HepG2 (cell line): ENCODE measurements at places on chromosomes 12 and 14. TPM values are rescaled to one million over a fixed set of nuclear protein-coding genes. Genes with fewer than 3 reads are reported as not detected.

Gene SDR9C7
- not detected in 2 replicates for total RNA-seq

Gene FOXG1
- not detected in 2 replicates for total RNA-seq

Gene DLGAP5
- total RNA-seq: 55.8 and 80.1 TPM in 2 replicates

Gene KRT73
- total RNA-seq: not detected in 2 replicates

Gene OSBPL8
- 33.9 and 63.9 TPM in 2 replicates for total RNA-seq

Gene KRT6C
- not detected in 2 replicates for total RNA-seq

Gene MYF6
- not detected in 2 replicates for total RNA-seq

Gene AICDA
- total RNA-seq: not detected in 2 replicates

GRCh38 chr12:48352157-48352760 is 1.5 kb upstream of the ZNF641 start:
- 0 out of 3 replicates have a peak, but pooled peaks cover 6% of the 10 kb centered on the region for H3K36me3 ChIP-seq
- no peak overlapping the region for H3K27ac ChIP-seq
- H3K4me3 ChIP-seq: no peak overlapping the region

GRCh38 chr14:22713631-22713950 is 52.9 kb upstream of the OXA1L start:
- no peak for DNase-seq
- no peaks in the 10 kb centered on the region for H3K27me3 ChIP-seq
- H3K36me3 ChIP-seq: no peaks in the 10 kb centered on the region
- H3K4me1 ChIP-seq: peaks cover 13% of the 10 kb centered on the region
- H3K4me3 ChIP-seq: peak overlapping the region; percentile 14

- H3K4me1 ChIP-seq: no peaks in the 10 kb centered on the region; the same call in 1 of the 2 replicates
- H3K4me3 ChIP-seq: no peak overlapping the region
- H3K27me3 ChIP-seq: no peaks in the 10 kb centered on the region
- DNase-seq: no peak
Measured at GRCh38 chr12:62772416-62772955, 162.5 kb downstream of the PPM1H start.

- peaks cover 39% of the 10 kb centered on the region for H3K4me1 ChIP-seq
- H3K4me3 ChIP-seq: no peak overlapping the region
- no peaks in the 10 kb centered on the region for H3K27me3 ChIP-seq
- no peak for DNase-seq
- no peak overlapping the region for H3K27ac ChIP-seq
- H3K36me3 ChIP-seq: no peaks in the 10 kb centered on the region
Measured at GRCh38 chr14:71399057-71399487, 491.8 kb downstream of the PCNX1 start.

DNA sequence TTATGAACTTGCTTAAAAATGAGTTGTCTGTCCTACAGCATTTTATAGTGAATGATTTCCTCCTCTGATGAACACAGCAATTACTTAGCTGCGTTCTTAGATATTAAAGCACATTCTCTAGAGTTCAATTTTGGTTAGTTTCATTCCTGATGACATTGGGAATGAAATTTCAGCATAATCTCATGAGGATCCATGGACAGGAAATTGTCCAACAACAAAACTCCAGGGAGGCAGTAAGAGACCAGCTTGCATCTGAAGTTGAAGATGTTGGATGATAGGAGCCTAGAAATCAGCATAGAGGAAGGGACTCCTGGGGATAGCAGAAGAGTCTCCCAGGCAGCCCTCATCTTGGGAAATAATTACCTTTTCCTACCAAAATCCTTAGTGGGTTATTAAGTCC is 128.7 kb upstream of the RAP1B start:
- no peaks in the 10 kb centered on the region for H3K27me3 ChIP-seq
- no peaks in the 10 kb centered on the region for H3K36me3 ChIP-seq
- DNase-seq: no peak
- no peak overlapping the region for H3K27ac ChIP-seq
- H3K4me1 ChIP-seq: no peaks in the 10 kb centered on the region

DNA sequence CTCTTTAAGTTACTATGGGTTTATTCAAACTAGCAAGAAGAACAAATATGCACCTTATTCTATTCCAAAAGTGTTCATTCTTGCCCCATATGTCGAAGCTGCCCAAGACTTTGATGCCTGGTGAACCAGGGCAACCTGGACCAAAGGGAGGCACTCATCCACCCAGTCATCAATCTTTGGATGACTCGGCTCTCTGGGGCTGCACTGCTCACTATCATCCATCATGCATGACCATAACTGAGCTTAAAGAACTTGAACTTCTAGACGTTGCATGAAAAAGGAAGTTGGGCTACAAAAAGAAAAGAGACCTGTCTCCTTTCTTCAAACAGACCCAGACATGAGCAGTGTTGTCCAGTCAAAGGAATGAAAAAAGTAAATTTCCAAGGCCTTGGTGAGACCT is 1.2 kb downstream of the KRT4 start:
- H3K4me3 ChIP-seq: no peak overlapping the region
- H3K27ac ChIP-seq: no peak overlapping the region
- H3K27me3 ChIP-seq: peaks cover 1% of the 10 kb centered on the region
- no peaks in the 10 kb centered on the region for H3K4me1 ChIP-seq
- no peaks in the 10 kb centered on the region for H3K36me3 ChIP-seq
- no peak for DNase-seq

- DNase-seq: no peak
- no peaks in the 10 kb centered on the region for H3K4me1 ChIP-seq
- H3K36me3 ChIP-seq: no peaks in the 10 kb centered on the region
- no peak overlapping the region for H3K27ac ChIP-seq
Measured at GRCh38 chr14:29220566-29220965, 454.0 kb downstream of the FOXG1 start.

- no peak overlapping the region for H3K27ac ChIP-seq
- H3K36me3 ChIP-seq: peaks cover 17% of the 10 kb centered on the region; the same call in 2 of the 3 replicates
- H3K4me1 ChIP-seq: no peaks in the 10 kb centered on the region
- no peak overlapping the region for H3K4me3 ChIP-seq
- DNase-seq: no peak
Measured at GRCh38 chr12:111720457-111720856, 34.6 kb downstream of the ACAD10 start.

GRCh38 chr12:110668480-110669192 is 20.3 kb downstream of the HVCN1 start:
- no peaks in the 10 kb centered on the region; the same call in 2 of the 3 replicates for H3K27me3 ChIP-seq
- no peak for DNase-seq
- H3K36me3 ChIP-seq: no peaks in the 10 kb centered on the region
- H3K4me3 ChIP-seq: no peak overlapping the region
- H3K27ac ChIP-seq: no peak overlapping the region

DNA sequence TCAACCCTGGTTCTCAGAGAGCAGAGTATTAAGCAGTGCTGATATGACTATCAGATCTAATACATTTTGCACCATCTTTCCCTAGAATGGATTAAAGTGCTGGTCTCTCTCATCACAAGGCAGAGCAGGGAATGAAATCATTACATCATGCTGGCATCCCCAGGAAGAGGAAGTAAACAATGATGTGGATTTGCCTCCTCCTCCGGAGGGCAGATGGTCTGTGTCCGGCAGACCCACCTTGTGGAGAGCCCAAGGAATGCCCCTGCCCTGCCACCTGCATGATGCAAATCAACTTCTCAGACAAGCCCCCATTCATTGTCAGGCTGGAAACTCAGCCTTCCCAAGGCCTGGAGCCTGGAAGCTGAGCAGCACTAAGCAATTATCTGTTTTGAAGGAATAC is 1149.1 kb downstream of the VRK1 start:
- H3K36me3 ChIP-seq: no peaks in the 10 kb centered on the region
- H3K4me3 ChIP-seq: no peak overlapping the region
- H3K27ac ChIP-seq: no peak overlapping the region
- no peaks in the 10 kb centered on the region for H3K27me3 ChIP-seq
- DNase-seq: no peak

GRCh38 chr14:95193081-95193480 is 35.8 kb upstream of the DICER1 start:
- H3K27me3 ChIP-seq: no peaks in the 10 kb centered on the region
- H3K4me1 ChIP-seq: no peaks in the 10 kb centered on the region

GRCh38 chr12:5210923-5211290 is 167.2 kb downstream of the KCNA5 start:
- H3K36me3 ChIP-seq: no peaks in the 10 kb centered on the region
- no peak for DNase-seq
- no peaks in the 10 kb centered on the region; the same call in 2 of the 3 replicates for H3K27me3 ChIP-seq
- H3K4me3 ChIP-seq: no peak overlapping the region

- peak; percentile 71 for DNase-seq
- no peaks in the 10 kb centered on the region for H3K27me3 ChIP-seq
- H3K36me3 ChIP-seq: no peaks in the 10 kb centered on the region
- peaks cover 30% of the 10 kb centered on the region for H3K4me1 ChIP-seq
- no peak overlapping the region for H3K4me3 ChIP-seq
Measured at GRCh38 chr14:67311868-67312267, 47.7 kb downstream of the ATP6V1D start.

- H3K27me3 ChIP-seq: no peaks in the 10 kb centered on the region
- H3K4me1 ChIP-seq: no peaks in the 10 kb centered on the region
- no peaks in the 10 kb centered on the region for H3K36me3 ChIP-seq
- no peak overlapping the region for H3K27ac ChIP-seq
- no peak overlapping the region for H3K4me3 ChIP-seq
Measured at GRCh38 chr12:73678335-73678734, 859.3 kb upstream of the ATXN7L3B start.

DNA sequence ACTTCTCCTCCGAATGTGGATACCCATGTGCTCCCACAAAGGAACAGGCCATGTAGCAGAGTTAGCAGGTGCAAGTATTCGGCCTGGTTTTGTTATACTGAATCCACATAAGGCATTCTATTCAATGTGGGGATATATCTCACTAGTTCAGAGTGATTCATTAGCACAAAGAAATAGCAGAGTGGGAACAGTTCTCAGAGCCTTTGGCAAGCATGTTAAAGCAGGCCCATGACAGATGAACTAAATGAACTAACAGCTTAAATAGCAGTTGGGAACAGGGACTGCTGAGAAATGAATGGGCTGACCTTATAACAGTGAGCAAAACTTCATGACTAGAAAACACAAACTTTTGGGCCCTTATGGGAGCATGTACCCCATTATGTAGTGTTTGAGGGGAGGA is 352.0 kb downstream of the FLRT2 start:
- no peaks in the 10 kb centered on the region for H3K4me1 ChIP-seq
- no peak overlapping the region for H3K27ac ChIP-seq
- H3K36me3 ChIP-seq: no peaks in the 10 kb centered on the region
- no peaks in the 10 kb centered on the region; the same call in 1 of the 2 replicates for H3K27me3 ChIP-seq

DNA sequence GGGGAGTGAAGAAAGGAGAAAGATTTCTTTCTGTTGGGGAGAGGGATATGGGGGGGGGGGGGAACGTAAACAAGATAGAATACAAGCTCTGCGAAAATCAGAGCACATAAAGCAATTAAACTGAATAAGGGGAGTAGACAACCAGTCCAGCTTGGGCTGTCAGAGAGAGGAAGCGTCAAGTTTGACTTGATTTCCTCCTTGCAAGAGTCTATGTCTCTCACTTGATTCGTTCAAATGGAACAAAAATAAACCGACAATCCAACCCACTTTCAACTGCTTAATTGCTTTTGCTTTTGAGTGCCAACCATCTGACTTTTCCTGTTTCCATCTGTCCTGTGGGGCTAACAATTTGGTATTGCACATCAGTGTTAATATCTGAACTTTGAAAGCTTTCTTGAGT is 942 bp downstream of the SYT1 start:
- H3K4me3 ChIP-seq: no peak overlapping the region

DNA sequence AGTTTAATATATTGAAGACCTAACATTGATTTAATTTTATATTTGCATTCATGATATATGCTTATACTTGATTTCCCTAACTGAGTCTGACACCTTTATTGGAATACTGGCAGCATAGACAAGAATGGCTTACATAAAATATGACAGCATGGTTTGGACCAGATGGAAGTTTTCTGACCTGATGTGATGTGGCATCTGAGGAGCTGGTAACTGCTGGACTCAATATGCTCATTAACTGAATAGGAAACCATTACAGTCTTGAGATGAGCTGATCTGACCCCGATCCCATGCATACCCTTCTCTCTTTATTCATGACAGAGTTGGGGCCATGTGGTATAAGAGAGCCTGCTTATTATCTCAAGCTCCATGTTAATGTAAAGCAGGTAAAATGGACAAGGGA is 604.8 kb upstream of the SEL1L start:
- no peaks in the 10 kb centered on the region for H3K36me3 ChIP-seq
- H3K27ac ChIP-seq: no peak overlapping the region
- H3K4me3 ChIP-seq: no peak overlapping the region
- DNase-seq: no peak

- H3K27ac ChIP-seq: no peak overlapping the region
- no peak overlapping the region for H3K4me3 ChIP-seq
- no peak for DNase-seq
- no peaks in the 10 kb centered on the region for H3K4me1 ChIP-seq
- peaks cover 4% of the 10 kb centered on the region; the same call in 1 of the 3 replicates for H3K27me3 ChIP-seq
Measured at GRCh38 chr12:46133751-46134150, 135.1 kb downstream of the SLC38A1 start.

DNA sequence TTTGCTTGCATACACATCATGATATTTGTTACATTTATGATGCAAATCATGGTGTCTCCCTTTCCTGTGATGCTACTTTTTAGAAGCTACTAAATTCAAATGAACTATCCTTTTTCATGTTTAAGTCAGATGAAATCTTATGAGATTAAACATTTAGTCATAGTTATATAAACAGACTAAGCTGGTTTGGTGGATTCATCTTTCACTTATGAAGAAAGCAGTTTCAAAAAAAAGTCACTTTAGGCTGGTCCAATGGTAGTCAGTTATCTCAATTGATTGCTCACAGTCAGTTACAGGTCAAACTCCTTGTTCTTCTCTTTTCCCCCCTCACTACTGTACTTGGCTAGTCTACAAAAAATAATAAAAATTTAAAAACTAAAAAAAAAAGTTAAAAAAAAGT is 19.7 kb downstream of the SYCP3 start:
- peaks cover 5% of the 10 kb centered on the region for H3K4me1 ChIP-seq
- no peak overlapping the region for H3K4me3 ChIP-seq
- H3K36me3 ChIP-seq: peaks cover 64% of the 10 kb centered on the region
- no peak overlapping the region for H3K27ac ChIP-seq
- H3K27me3 ChIP-seq: no peaks in the 10 kb centered on the region; the same call in 1 of the 2 replicates
- no peak for DNase-seq

GRCh38 chr14:102472791-102473150 is 36.8 kb downstream of the ANKRD9 start:
- no peak for DNase-seq
- H3K27ac ChIP-seq: no peak overlapping the region
- H3K4me3 ChIP-seq: no peak overlapping the region
- no peaks in the 10 kb centered on the region for H3K36me3 ChIP-seq

DNA sequence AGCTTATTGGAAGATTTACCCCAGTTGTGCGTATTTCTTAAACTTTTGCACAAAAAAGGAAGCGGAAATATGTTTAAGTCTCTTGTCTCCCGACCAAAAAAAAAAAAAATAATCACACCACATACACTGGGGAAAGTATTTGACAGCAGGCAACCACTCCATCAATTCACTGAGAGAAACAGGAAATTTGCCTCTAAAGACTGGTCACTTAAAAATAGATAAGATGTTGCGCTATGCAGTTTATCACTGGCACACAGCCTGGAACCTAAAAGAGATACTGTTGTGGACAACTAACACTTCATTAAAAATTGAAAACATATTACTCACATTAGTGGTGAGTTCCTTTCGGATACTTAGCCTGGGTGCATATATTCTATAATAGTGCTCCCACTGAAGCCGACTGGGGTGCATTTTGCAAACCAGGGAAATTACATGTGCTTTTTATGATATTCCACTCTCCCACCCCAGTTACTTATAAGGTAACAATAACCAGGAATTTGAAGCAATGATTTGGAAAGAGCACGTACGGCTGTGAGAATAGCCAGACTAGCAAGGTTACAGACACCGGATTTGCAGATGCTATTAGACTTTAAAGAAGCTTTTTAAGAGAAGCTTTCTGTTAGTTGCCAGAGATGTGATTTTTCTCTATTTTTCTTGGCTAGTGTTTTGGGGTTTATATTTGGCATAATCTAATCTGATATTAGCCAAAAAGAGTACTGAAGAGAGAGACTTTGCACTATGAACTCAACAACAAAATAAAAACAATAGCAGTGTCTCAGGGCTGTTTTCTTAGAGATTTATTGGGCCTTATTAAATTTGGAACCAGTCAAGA is 311.5 kb downstream of the NOVA1 start:
- no peak overlapping the region for H3K4me3 ChIP-seq
- H3K36me3 ChIP-seq: no peaks in the 10 kb centered on the region
- no peaks in the 10 kb centered on the region for H3K4me1 ChIP-seq
- H3K27ac ChIP-seq: no peak overlapping the region
- no peak for DNase-seq
- no peaks in the 10 kb centered on the region for H3K27me3 ChIP-seq
